Activated CD4-positive, alpha-beta T cell treated with anti-CD3 and anti-CD28 coated beads for 36 hours (primary cell): ENCODE measurements at places on chromosomes 1 and 21.

DNA sequence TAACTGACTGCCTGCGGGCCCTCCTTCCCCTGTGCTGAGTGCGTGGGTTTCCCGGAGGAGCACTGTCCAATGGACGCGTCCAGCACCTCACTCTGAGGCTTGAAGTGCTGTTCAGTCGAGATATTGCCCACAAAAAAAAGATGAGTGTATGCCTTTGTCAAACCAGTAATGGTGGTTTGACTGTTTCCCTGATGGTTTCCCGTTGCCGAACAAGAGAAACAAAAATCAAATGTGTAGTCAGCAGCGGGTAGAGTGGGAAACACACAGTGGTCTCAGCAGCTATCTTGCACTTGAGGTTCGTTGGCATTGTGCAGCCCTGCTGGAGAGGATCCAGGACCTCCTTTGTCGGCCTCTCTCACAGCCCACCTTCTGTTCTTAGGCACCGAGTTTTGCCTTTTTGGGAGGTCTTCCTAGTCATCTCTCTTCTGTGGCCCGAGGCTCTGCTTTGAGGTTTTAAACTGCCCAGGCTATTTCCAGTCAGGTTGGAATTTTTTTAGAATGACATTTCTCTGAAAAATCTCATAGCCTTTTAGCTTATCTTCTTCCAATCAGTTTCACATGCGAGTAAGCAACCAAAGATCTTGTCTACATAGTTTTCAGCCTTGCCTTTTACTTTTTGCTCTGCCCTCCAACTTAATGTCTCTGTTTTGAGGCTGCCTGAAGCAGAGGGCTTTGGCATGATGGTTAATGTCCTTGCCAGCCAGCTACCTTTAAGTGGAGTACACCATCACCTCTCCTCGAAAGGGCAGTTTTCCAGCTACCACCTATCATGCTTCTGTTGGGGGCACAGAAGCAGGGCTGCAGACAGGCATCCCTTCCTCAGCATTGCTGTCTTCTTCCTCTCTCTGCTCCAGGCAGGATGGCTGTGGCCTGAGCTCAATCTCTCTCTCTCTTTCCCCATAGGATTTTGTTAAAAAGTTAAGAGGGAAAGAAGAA is 132.3 kb downstream of the URB2 start:
- DNase-seq: no peak

DNA sequence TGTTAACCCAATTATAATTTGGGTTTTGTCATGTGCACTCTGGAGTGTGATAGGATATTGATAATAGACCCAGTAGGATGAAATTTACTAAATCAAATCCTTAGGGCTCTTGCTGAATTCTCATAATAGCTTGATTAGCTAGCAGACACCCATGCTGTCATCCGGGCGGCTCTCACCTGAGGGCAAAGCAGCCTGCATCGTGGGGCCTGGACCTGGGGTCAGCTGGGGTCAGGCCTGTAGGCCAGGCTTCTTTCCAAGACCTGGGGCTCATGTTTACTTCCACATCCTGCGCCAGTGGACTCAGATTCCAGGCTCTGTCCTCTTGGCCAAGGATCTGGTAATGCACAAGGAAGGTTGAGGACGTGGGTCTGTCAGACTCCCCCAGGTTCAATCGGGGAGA is 486.3 kb downstream of the NPHP4 start:
- DNase-seq: no peak

- DNase-seq: peak; percentile 5
Observed at GRCh38 chr1:109794319-109795132, 30.8 kb upstream of the EPS8L3 start.

- no peak for DNase-seq
Observed at GRCh38 chr1:165494949-165495857, 48.6 kb upstream of the LRRC52 start.

DNA sequence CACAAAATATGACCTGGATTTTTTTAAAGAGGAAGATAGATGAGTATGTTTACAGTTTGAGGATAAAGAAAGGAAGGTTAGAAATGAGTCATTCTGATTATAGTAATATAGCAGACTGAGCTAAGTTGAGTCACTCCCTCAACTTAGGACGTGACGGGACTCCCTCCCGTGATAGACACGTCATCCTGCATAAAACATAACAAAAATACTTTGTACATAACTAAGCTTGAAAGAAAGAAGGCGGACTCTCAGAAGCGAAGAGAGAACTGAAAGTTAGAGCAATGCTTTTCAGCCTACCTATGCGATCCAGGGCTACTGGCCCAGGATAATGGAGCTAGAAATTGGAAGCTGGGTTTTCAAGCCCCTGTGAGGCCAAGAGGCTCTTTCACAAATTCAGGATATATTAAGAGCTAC is 53.0 kb upstream of the DESI2 start:
- peak; percentile 74 for DNase-seq

- no peak for DNase-seq
Observed at GRCh38 chr1:216535059-216535458, 111.8 kb upstream of the USH2A start.

- DNase-seq: no peak
Observed at GRCh38 chr1:94031591-94031990, 89.4 kb downstream of the ABCA4 start.

GRCh38 chr1:80158771-80159170 is 1152.2 kb upstream of the ADGRL4 start:
- no peak for DNase-seq

- DNase-seq: no peak
Observed at GRCh38 chr1:91529856-91530255, 29.2 kb downstream of the CDC7 start.

GRCh38 chr1:179217943-179218507 is 11.5 kb downstream of the ABL2 start:
- DNase-seq: no peak

DNA sequence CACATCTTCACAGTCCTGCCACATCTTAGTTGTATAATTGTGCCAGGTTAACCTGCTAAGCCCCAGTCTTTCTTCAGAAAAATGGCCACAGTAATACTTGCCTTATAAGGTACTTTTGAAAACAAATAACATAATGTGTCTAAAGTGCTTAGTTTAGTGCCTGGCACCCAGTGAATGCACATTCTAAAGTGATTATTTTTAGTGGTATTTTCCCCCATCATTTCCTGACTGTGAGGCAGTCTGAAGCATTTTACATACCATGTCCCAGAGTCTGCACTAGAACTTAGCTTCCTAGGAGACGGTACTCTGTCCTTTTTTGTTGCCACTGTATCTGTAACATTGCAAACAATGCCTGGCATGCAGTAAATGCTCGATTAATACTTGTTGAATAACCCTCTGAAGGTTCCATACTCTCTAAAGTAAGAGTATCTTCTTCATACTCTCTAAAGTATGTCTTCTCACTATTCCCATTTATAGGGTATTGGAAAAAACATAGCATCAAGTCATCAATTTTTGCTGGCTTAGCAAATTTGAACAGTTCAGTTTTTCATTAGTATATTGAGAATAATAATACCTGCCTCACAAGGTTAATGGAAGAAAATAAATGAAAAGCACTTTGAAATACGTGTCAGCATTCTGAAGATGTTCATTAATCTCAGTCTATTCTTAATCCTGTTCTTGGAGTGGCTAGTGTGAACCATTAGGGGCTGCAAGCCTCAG is 43.7 kb downstream of the FMO3 start:
- no peak for DNase-seq

GRCh38 chr1:156726549-156727226 is 1.6 kb upstream of the METTL25B start:
- peak; percentile 77 for DNase-seq

DNA sequence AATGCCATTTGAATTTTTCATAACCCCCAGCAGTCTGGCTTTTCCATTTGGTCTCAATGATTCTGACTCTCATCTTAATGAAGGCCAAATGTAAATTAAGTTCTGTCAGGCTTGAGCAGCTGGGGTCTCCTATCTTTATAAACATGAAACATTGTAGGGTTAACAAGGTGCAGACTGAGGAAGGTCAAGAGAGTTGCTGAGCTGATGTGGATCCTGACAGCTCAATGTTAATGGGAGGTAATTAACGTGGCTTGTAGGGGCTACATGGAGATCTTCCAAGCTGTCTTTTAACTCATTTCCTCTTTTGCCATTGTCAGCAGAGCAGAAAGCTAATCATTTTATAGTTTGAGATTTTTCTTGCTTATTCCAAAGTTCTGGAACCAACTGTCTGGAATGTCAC is 55.2 kb downstream of the FGGY start:
- no peak for DNase-seq

DNA sequence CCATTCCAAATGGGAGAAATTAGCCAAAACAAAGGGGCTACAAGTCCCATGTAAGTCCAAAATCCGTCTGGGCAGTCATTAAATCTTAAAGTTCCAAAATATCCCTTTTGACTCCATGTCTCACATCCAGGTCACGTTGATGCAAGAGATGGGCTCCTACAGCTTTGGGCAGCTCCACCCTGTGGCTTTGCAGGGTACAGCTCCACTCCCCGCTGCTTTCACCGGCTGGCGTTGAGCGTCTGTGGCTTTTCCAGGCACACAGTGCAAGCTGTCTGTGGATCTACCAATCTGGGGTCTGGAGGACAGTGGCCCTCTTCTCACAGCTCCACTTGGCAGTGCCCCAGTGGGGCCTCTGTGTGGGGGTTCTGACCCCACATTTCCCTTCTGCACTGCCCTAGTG is 130.2 kb downstream of the TPR start:
- peak; percentile 36 for DNase-seq

DNA sequence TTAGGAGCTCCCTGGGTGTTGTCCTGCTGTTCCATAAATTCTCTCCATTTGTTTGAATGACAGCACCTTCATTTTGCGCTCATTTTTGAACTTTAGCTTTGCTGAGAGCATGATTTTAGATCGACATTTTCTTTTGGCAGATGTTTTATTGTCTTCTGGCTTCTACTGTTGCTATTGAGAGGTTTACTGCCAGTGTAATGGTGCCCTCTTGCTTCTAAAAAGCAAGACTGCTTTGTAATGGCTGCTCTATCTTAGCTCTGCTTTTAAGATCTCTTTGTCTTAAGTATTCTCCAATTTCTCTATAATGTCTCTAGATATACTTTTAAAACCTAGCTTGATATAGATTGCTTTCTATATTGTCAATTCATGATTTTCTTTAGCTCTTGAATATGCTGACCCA is 27.8 kb downstream of the THEM4 start:
- DNase-seq: no peak

DNA sequence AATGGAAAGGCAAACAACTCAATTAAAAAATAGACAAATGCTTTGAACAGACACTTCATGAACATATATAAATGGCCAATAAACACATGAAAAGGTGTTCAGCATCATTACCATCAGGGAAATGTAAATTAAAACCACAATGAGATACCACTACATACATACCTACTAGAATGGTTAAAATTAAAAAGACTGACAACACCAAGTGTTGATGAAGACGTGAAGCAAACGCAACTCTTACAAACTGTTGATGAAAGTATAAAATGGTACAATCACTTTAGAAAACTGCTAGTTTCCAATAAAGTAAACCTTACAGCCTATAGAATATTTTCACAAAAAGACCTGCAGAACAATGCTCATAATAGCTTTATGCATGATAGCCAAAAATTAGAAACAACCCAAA is 10.1 kb downstream of the EIF2B3 start:
- DNase-seq: no peak

- no peak for DNase-seq
Observed at GRCh38 chr1:198168227-198168626, 11.4 kb downstream of the NEK7 start.

DNA sequence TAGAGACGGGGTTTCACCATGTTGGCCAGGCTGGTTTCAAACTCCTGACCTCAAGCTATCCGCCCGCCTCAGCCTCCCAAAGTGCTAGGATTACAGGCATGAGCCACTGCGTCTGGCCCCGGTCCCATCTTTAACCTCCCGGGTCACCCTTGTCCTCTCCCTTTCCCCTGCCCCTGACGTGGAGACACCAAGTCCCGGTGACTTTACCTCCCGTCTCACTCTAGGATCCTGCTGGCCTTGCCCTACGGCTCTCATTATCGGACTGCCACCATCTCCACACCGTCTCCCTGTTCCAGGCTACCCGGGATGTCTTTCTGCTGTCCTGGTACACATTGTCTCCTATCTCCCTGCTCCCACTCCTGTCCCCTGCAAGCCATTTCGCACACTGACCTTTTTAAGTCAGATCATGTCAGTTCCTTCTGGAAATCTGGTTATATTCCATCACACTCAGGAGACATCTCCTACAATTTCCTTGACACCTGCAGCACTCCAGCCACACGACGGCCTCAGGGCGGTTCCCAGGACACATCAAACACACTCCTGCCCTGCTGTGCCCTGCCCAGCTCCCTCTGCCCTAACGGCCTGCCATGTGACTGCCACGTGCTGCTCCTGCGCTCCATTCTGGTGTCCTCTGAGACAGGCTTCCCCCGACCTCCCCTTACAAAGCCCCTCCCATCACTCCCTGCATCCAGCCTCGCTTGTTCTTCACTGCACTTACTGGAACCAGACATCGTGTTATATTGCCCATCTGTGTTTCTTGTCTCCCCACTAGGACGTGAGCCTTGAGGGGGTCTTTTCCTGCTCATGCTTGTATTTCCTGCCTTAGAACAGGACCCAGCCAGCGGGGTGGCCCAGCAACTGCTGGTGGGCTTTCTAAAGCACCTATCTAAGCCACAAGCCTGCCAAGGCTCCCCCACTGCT is 32.7 kb downstream of the TTC39A start:
- no peak for DNase-seq

DNA sequence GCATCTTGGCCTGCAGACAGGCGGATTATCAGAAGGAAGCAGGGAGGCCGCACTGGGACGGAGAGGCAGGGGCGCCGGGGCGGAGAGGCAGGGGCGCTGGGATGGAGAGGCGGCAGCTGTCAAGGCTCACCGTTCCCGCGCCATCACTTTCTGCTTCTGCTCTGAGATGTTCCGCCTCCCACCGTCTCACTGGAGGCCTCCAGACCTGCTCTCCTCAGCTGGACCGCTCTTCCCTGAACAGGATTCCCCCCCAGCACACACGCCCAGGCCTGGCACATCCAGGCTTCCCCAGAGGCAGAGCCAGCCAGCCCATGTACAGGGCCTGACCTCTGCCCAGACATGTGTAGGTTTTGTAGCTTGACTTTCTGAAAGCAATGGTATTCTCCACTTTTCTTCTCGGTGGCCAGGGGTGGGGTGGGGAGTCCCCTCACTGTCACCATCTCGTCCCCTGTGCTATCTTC is 84.1 kb downstream of the RIPK4 start:
- DNase-seq: no peak

DNA sequence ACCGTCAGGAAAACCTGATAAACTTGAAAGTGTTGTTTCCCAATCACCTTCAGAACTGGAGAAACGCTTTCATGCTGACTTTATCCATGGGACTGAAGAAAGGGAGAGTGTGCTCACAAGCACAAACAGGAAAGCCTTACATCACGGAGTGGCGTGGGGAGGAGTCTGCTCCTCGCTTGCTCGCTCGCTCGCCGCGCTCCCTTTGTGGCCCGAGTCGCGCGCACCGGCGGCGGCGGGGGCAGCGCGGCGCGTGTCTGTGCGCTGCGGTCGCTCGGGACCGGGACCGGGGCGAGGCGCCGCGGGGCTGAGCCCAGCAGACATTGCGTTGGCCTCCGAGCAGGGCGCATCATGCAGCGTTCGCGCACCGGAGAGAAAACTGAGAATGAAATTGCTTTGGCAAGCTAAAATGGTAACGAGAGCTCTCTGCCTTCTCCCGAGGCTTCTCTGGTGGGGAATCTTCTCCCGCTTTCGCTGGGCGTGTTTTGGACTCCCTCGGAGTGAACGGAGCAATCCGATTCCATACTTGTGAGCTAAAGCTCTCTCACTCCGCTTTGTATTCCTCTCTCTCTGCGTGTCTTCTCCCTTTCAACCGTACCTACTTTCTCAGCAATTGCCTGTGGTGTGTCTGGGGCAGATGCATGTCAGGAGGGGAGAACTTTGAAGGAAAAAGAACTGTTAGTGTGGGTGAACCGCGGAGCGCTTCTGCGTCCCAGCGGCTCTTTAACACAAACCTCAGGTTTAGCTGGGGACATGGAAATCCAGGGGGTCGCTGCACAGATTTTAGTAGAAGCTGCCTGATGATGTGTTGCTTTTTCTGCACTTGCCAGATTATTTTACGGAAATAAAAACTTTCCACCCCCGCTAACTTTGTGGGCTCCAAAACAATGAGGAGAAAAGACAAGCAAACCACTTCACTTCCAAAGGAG is at the start of gene RGL1:
Gene RGL1, plus strand, starts transcription at position 205 of the 926 bp plus-strand sequence. Its CDS starts 178 bp downstream, at position 383.
- DNase-seq: peak; percentile 55
